B cell (primary cell): ENCODE measurements at places on chromosomes 16 and 17.
A peak's percentile ranks its signal among the peaks of the same experiment; 100 is the strongest.

DNA sequence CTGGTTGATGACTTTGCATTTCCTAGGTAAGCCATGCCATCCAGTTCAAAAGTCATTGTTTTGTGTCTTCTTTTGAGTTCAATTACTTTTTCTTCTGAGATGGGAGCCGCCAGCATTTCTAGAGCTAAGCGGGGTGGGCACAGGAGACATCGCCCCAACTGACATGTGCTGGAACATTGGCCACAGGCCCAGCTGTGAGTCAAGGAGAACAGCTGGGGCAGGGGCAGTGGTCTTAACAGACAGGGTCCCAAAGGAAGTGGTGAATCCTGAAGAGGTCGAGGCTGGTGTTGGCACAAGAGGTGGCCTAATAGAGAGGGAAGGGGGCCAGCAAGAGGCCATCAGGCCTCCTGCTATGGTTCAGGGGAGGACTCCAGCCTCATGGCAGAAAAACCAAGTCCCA, 17.1 kb downstream of the RAB11FIP4 start:
- DNase-seq = no peak

DNA sequence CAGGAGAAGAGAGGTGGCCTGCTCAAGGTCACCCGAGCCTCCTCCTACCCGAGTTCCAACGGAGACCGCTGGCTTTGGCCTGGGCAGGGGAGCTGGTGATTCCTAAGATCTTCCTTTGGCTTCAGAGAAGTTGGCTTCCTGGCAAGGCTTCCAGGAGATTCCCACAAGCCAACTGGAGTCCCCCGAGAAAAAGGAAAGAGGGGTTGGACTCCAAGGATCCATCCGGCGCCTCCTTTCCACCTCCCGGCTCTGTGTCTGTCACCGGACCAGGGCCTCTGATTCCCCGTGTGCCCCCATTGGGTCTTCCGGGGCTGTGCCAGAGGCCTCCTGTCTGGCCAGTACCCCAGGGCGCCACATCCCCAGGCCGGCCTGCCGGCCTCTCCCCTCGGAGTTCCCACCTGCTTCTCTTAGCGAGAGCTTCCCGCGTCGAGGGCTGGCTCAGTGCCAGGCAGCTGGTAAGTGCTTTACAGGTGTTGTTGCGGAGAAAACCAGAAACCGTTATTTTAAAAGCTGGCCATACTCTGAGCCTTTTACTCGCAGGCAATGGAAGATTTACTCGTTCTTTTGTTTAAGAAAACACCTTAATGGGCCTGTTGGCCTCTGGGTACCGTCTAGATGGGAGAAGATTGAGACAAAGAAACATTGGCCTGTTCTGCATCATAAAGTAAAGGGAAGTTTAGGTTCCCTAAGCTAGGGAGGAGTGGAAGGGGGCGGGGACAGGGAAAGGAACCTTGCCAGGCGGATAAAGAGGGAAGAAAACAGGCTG, 258.4 kb upstream of the SDK2 start:
- peak; percentile 6 for DNase-seq

- no peak for DNase-seq
These were observed 15.4 kb downstream of the TBX4 start for GRCh38 chr17:61467416-61468262.

DNA sequence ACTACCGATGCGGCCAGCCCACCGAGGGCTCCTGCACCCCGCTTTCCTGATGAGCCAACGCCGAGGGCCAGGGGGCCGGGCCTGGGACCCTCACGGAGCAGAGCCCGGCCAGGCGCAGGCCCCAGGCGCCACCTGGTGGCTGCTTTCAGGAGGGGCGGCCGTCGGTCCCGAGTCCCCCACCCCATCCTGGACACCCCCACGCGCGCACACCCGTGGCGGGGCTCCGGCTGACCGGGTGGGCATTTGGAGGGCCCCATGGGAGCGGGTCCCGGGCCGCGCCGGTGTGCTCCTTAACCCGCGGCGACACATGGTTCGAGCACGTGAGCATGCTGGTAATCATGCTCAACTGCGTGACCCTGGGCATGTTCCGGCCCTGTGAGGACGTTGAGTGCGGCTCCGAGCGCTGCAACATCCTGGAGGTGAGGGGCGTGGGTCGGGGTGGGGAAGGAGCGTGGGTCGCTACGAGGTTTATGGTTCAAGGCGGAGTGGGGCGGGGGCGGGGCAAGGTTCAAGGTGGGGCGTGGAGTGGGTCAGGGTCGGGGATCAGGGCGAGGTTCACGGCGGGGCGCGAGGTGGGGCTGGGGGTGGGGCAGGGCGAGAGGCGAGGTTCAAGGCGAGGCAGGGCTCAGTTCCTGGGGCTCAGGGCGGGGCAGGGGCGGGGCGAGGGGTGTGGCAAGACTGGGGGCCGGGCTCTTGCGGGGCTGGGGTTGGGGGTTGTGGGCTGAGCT, 30.2 kb downstream of the TPSG1 start:
- peak; percentile 40 for DNase-seq

DNA sequence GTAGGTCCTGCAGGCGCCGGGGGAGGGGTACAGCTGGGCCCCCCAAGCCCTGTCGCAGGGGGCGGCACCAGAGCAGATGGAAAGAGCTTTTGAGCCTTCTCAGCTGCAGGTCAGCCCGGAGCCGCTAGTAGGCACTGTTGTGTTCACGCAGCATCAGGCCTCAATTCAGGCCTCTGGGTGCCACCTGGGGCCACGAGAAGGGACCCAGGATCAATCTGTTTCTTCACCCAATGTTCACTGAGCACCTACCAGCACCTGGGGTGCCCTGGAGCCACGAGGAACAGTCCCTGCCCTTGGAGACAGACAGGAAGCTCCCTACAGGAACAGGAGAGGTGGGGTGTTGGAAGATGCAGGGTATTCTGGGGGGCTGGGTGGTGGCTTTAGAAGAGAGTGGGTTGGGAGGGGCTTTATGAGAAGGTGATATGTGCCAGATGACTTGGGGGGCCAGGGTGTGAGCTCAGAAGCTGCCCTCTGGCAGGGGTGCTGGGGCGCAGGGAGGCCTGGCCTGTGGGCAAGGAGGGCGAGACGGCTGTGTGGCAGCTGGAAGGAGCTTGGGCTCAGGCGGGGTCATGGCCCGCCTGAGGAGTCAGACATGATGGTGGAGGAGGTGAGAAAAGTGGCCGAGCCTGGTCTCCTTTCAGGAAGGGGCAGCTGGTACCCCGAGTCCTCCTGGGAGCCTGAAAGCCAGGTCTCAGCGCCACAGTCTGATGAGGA, 121.9 kb upstream of the GSE1 start:
- DNase-seq = peak; percentile 61

- no peak for DNase-seq
These were observed 26.3 kb upstream of the SLC38A8 start for GRCh38 chr16:84068783-84069462.

GRCh38 chr16:78463591-78463990, 364.1 kb downstream of the WWOX start:
- no peak for DNase-seq

DNA sequence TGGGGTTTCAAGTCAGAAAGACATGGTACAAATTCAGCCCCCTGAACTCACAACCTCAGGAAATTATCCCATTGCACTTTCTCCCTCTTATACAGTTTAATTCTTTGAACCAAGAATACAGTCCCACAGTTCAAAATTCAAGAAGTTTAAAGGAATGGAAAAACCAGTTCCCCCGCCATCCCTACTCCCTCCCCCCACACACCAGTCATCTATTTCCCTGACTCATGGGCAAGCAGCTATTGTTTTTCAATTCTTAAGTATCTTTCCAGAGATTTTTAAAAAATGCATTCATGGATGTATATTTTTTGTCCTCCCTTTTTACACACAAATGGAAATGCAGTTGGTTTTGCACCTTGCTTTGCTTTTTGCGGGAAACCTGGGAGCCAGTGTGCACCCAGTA, 7.3 kb downstream of the SYCE1L start:
- DNase-seq = no peak

- peak; percentile 67 for DNase-seq
These were observed 15.6 kb upstream of the AURKB start for GRCh38 chr17:8225813-8226535.

- DNase-seq = no peak
These were observed 203.3 kb downstream of the ZNF423 start for GRCh38 chr16:49652456-49653172.

DNA sequence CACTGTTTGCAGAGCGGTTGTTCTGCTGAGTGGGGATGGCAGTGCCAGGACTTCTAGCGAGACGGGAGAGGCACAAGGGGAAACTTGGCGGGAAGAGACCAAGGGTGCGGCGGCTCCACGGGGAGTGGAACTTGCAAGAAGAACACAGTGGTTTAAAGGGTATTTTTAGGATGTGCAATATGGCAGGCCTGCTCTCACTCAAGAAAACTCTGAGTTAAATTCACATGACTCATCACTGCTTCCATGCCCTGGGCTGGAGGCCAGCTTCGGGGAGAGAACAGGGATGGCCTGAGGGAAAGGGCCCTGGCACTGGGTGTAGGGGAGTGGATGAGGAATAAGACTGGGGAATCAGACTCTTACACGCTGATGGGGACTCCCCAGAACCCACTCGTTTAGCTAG, 13.3 kb upstream of the CD300LD start:
- DNase-seq = no peak

DNA sequence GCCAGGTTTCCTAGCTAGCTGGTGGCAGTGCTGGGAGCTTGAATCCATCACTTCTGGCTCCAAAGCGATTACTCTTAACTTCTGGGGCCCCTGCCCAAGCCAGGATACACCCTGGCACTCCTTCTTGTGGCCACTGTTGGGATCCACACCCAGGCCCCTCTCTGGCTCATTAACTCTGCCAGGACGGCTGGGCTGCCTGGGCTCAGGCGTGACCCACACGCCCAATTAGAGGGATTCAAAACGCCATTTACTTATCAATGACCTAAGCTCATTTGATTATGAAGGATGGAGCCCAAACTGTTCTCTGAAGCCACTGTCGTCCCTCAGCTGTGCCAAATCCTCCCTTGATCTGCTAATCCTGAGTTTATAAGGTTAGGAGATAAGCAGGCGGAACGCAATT, 79.7 kb upstream of the BRD7 start:
- no peak for DNase-seq

DNA sequence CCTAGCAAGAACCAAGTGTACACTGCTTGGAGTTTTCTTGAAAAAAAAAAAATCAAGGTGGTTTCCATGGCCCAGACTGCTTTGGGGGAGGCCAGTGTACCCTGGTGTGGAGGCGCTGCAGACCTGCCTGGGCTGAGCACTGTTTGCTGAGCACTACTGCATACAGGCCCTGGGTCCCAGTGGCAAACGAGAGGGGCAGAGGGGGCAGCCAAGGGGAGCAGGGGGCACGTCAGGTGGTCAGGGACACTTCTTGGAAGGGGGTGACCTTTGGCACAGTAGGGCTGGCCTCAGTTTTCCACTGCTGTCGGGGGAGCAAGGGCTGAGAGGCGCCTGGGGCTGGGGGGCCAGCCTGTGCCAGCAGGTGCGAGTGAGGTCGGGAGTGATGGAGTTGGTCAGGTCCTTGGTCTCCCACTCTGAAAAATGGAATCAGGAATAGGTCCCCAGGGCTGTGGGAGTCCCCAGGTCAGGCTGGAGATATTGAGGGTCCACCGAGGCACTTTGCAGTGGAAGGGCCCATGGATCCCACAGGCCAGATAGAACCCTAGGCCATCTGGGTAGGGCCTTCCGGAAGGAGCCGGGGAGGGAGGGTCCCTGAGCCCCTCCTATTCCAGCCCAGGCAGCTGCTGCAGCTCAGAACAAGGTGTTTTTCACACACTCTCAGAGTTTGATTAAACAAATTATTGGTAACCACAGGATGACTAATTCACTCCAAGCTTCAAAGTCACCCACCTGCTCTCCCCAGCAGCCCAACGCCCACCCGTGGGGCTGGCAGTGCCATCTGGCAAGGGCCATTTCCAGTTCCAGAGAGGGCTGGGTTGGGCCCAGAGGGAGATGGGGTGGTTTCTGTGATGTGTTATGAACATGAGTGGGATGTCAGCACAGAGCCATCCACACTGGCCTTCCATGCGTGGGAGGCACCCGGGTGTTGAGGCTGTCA, 3.5 kb downstream of the ZFPM1 start:
- DNase-seq = no peak

- DNase-seq = no peak
These were observed 72.3 kb upstream of the LHX1 start for GRCh38 chr17:36864827-36865430.

- peak; percentile 25 for DNase-seq
These were observed 13.7 kb downstream of the BLMH start for GRCh38 chr17:30278032-30278431.

DNA sequence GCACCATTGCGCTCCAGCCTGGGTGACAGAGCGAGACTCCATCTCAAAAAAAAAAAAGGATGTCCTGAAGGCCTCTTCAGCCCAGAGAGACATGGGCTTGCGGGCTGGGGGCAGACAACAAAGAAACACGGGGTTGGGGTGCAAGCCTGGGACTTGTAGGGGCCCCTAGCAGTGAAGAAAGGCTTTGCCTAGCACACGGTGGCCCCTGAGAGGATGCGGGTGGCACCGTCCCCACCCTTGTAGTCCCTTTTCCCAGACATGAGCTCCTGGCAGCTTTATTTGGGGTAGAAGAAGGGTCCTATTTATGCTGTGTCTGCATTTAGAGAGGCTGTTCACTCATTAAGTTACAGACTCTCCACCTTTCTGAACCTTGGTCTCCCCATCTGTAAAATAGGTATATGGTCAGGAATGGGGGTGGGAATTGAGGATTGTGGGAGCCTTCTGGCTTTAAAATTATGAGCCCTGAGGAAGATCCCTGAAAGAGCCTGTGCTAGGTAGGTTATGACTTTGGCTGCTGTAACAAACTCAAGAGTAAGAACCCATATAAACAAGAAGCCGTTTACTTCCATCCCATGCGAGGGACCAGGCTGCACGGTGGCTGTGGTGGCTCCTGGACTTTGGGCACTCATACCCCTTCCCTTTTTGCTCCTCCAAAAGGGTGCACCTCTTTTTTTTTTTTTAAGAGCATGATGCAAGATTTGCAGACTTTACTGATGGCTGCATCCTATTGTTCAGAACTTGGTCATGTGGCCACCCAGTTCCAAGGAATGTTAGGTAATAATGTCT, 20.6 kb upstream of the ADGRG1 start:
- DNase-seq = no peak

- DNase-seq = no peak
These were observed 12.4 kb upstream of the CACNG4 start for GRCh38 chr17:66952031-66952524.

- DNase-seq = peak; percentile 78
These were observed 7.7 kb upstream of the NPIPB2 start for GRCh38 chr16:11949527-11949926.

DNA sequence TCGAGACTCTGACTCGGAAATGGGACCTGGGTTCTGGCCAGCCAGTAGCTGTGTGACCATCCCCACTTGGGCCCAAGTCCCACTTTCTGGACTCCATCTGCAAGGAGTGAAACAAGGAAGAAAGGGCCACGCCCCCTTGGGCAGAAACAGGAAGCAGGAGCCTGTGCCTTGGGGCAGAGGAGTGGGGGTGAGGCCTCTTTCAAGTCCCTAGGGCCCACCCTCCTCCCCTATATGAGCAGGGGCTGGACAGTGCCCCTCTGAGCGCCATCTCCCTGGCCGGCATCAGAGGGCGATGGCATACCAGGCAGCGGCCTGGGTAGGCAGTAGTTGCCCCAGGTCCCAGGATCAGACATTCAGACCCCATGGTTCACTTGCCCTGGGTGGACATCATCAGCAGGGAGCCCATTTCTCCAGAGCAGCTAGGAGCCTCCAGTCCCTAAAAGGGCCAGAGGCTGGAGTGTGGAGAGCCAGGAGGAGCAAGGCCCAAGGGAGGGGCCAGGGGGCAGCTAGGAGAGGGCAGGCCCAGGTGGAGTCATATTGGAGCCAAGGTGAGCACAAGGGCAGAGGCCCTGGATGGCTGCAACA, 7.1 kb downstream of the BCAR1 start:
- DNase-seq = no peak

- no peak for DNase-seq
These were observed 403.3 kb upstream of the TNRC6C start for GRCh38 chr17:77555121-77555591.
